ENCODE measurements at places on chromosomes 16 and 17. TPM values are rescaled to one million over a fixed set of nuclear protein-coding genes. Genes with fewer than 3 reads are reported as not detected.
A peak's percentile ranks its signal among the peaks of the same experiment; 100 is the strongest.

DNA sequence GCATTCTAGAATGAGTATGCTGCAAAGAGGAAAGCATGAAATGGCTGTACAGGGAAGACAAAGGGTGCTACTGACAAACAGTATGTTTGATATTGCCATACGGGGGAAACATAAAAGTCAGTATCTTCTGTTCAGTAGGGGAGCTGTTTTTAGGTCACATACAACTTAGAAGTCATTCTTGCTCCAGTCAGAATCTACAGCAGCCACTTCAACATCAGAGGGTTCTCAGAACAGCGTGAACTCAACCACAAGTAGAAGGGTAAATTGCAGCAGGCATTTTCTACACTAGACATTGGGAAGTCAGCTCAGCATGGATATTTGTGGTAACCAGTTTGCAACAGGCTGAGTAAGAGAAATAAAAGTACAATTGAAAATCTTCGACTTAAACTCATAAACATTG, 1241.8 kb upstream of the GOT2 start:
- H3K36me3 ChIP-seq = peaks cover 7% of the 10 kb centered on the region
- H3K4me3 ChIP-seq = no peak overlapping the region
- no peak overlapping the region for H3K27ac ChIP-seq
- H3K4me1 ChIP-seq = no peaks in the 10 kb centered on the region
- no peak for DNase-seq

The SLC52A1 gene
- 0.23 TPM for total RNA-seq

The MPP3 gene
- not detected for total RNA-seq

GRCh38 chr16:3099732-3100499, 822 bp upstream of the ZSCAN10 start:
- peak overlapping the region; percentile 75 for H3K4me3 ChIP-seq
- peak; percentile 94 for DNase-seq
- peaks cover 39% of the 10 kb centered on the region for H3K4me1 ChIP-seq
- no peaks in the 10 kb centered on the region for H3K36me3 ChIP-seq

- peak overlapping the region; percentile 8 for H3K27ac ChIP-seq
- DNase-seq = no peak
- peaks cover 10% of the 10 kb centered on the region for H3K4me1 ChIP-seq
These were observed 952 bp downstream of the CD300A start for GRCh38 chr17:74467221-74467951.
